ENCODE measurements at places on chromosomes 1 and 21.

DNA sequence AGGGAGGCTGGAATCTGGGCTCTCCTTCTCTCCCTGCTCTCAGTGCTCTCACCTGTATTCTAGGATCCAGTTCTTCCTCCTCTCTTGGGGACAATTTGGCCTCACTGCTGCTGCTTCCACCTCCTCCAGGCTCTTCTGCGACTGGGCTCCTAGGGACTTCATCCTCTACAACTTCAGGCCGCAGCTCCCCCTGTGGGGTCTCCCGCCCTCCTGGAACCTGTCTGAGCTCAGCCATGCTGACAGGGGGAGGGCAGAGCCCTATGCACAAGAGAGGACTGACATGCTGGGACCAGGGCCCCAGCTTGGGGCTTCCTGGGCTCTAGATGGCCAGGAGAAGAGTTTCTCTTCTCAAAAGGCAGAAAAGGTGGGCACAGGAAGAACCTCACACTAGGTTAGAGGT lies 1.0 kb downstream of the SH3BP5L start:
- DNase-seq = no peak

GRCh38 chr1:45047032-45047431 lies 35.0 kb downstream of the UROD start:
- no peak for DNase-seq

DNA sequence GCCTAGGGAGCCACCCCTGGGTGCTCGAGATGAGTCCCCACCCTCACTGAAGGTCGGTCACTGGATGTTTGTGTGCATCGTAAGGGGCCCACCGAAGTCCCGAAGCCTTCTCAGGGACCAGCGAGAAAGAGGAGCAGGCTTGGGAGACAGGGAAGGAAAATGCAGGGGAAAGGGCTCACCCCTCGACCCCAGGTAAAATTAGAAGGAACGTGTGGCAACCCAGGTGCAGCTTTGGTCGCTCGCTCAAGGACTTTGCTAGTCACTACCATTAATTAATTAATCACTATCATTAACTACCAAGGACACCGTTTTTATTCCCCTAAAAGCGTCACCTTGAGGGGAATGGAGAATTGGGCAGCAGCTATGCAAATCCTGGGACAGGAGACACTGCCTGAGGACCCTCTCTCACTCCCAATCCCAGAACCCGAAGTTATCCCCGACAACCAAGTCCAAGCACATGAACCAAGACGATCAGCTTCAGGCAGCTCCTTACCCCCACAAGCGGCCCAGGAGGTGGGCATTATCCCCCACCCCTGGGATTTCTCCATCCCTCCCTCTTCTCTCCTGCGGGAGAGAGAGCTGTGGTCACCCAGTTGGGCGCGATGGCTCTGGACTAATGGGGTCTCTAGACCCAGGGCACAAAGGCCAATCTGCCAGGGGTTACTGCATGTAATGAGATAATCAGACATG lies 4.2 kb upstream of the SIM2 start:
- DNase-seq = peak; percentile 10

GRCh38 chr1:207288315-207288714 lies 33.2 kb upstream of the CD55 start:
- DNase-seq = no peak

DNA sequence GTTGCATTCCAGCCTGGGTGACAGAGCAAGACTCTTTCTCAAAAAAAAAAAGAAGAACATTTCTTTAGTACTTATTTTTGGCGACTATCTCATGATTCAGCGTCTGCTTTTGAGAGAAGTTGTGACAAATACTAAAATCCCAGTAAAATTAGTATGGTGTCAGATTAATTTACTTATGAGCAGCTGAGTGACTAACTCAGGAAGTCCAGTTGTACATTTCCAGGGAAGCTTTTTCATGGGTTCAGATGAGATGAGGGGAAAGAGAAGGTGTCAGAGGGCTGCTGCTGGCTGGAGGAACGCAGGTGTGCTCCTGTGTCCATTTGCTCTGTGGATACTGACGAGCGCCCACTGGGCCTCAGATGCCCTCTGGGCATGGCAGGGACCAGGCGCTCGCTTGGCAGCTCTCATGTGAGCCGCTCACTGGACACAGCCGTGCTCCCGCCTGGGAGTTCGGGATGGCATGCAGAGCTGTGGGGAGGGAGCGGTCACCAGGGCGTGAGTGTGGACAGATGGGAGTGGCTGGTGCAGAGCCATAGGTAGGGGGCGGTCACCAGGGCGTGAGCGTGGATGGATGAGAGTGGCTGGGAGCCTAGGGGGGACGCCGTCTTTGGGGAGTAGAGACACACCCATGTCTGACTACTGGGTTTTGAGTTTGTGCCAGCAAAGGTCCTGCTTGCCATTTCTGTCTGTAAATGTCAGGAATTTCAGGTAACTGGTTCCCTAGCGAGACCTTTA lies 55.0 kb downstream of the ADARB1 start:
- no peak for DNase-seq

DNA sequence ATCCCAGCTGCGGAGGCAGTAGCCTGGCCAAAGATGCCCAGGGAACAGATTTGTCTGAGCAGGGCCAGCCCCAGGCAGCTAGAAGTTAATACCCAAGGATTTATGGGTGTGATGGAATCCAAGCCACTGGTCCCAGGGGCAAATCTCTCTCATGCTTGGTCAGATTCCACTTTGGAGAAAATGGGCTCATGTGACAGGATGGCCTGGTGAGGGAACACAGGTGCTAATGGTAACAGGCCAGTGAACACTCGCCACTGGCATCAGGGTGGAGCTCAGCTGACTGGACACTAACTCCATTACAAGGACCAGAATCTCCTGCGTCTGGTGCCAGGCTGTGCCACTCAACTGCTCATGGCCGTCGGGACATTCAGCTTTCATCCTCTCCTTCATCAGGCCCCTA lies 12.0 kb downstream of the MDM4 start:
- DNase-seq = no peak

DNA sequence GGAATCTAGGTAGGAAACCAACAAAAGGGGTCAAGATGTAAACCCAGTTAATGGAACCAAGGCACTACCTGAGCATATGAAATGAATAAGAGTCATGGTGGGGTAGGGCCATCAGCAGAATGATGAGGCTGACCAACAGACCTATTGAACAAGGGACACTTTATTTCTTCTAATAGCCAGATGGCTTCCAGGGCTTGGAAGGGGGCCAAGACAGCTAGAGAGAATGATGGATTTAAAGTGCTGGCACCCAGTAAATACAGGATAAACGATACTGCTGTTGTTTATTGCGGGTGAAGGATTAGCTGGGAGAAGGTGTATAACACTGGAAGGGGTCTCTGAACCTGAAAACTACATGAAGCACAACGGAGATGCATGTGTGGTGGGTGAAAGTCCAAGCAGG lies 15.6 kb downstream of the DDAH1 start:
- no peak for DNase-seq

DNA sequence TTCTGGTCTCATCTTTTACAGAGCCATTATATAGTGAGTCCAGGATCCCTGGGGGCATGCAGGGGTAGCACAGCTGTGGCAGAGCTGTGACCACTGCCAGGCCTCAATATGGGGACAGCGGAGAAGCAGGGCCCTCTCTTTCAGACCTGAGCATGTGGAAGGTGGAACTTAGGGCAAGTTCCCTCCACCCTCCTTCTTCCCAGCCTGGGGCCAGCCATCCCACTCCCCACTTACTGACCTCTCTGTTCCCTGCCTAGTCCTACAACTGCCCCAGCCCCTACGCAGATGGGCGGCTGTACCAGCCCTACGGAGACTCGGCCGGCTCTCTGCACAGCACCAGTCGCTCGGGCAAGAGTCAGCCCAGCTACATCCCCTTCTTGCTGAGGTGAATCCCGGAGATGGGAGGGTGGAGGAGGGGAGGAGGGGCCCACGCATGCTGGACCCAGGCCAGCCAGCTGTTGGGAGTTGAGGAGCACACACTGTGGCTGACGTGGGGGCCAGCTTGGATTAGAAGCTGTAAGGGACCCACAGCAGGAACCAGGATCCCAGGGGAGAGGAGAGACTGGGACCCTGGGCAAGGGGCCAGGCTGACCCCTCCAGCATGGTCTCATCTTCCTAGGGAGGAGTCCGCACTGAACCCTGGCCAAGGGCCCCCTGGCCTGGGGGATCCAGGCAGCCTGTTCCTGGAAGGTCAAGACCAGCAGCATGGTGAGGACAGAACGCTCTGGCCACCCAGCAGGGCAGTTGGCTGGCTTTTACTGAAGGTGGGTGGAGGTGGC lies 10.7 kb downstream of the PSRC1 start:
- DNase-seq = no peak

- DNase-seq = no peak
Measured at GRCh38 chr1:15215116-15215515, 31.9 kb upstream of the FHAD1 start.

DNA sequence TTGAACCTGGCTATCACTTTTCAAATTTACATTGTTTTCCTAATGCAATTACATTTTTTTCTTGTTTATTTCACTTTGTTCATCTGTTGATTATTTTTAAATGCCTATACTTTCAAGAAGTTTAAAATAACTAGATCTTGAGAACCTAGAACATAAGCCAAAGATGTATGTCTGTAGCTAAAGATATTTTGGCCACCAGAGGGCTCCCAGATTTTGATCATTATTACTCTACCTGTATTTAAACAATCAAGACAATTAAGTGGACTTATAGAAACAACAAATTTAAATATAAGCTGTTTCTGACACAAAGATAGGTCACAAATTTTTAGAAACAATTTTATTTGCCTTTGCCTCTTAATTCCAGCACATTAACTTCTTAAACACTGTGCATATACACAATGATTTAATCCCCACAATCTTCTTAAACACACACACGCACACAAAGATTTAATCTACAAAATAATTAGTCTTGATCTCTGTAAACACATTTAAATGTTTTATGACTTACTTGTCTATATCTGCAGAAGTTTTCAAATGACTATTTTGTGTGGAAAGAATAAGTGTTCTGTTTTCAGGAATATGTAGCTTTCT lies 380.0 kb downstream of the DSCAM start:
- no peak for DNase-seq

GRCh38 chr1:44505210-44505993 lies 100.3 kb downstream of the RNF220 start:
- DNase-seq = no peak

DNA sequence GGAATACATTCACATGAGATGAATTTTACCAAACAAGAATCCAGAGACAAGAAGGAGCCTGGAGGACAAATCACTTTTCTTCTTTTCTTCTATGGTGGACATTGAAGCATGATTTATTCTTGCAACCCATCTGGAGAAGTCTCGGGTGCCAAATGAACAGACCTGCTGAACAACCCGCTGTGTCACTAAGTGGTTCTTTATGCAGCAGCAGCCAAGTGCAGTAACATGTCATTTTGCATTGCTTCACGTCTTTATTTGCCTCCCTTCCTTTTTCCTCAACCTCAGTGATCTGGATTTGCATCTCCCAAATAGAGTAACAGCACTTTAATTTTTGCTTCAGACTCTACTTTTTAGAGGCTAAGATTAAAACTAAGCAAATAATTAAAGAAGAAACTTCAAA lies 50.0 kb upstream of the TENT5C start:
- DNase-seq = no peak

- peak; percentile 11 for DNase-seq
Measured at GRCh38 chr21:36695671-36696389, 3.1 kb upstream of the SIM2 start.

- no peak for DNase-seq
Measured at GRCh38 chr1:229224308-229224707, 46.6 kb upstream of the RAB4A start.

DNA sequence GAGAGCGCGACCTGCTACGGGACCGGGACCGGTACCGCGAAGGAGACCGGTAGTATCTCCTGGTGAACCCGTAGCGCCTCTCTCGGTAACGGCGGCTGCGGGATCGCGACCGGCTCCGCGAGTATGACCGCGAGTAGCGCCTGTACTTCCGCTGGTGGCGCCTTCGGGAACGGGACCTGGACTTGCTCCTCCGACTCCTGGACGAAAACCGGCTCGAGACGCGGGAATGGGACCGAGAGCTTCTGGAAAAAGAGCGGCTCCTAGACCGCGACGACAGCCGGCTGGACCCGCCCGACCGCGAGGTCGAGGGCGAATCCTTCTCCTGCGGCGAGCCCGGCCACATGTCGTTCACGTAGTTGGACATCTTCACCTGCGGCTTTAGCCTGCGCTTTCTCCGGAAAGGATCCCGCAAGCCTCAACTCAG lies 642 bp downstream of the RSRP1 start:
- DNase-seq = peak; percentile 21

- DNase-seq = no peak
Measured at GRCh38 chr1:5938101-5938646, 54.1 kb downstream of the NPHP4 start.

- no peak for DNase-seq
Measured at GRCh38 chr1:209708297-209708696, 3.7 kb downstream of the HSD11B1 start.

DNA sequence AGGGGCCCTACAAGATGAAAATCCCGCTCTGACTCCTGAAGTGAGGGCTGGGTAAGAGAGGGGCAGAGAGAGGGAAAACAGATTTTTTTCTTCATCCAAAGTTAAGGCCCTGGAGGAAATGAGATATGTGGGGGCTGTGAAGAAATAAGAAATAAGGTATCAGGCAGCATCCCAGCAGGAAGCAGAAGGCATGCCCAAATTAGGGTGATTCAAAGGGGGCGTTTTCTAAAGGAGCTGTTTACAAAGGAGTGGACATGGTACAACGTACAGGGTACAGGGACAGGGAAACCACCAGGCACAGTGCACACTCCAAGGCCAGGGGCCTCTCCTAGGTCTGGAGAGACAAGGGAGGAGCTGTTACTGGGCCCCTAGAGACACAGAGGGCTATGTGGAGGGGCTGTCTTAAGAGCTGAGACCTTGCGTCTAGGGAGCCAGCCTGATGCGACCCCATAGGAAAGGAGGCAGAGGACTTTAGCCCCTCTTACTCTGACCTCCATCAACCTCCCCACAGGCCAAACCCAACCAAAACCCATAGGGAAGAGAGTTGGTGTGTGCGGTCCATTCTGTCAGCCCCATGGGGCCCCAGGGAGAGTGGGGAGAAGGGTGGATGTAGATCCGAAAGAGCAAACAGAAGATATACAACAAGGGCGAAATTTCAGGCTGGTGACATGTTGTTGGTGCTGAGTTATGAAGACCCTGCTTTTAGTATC lies 38.6 kb downstream of the STYXL2 start:
- no peak for DNase-seq

GRCh38 chr1:239126884-239127283 lies 259.5 kb upstream of the CHRM3 start:
- no peak for DNase-seq

DNA sequence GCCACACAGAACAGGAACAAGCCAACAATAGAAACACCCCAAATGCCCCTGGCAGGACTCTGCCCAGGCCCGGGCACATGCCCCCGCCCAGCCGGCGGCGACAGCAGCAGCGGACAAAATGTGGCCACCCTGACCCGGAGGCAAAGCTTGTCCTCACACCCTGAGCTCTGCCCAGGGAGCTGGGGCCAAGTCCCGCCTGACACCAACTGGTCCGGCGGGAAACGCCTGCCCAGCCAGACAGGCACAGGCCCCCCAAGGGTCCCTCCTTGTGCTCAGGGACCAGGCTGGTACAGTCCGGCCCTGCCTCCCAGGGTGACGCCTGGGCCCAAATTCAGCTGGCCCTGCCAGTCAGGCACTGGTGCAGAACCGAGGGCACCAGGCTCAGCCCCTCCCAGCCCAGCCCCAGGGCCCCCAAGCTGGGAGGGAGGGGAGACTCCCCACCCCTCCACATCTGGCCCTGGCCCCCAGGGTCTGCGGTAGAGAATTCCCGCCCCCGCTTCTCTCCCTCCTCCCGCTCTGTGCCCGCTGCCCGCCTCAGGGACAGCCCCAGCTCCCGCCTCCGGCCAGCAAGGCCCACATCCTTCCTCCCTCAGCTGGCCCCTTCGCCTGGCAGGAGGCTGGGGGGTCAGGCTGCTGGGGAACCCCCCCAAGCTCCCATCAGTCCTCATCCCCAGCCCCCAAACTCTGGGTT lies 2.0 kb downstream of the AHDC1 start:
- DNase-seq = no peak

GRCh38 chr1:235022341-235022980 lies 106.2 kb downstream of the TOMM20 start:
- DNase-seq = no peak
